SK-N-MC (cell line): ENCODE measurements at places on chromosomes 11 and 22.

DNA sequence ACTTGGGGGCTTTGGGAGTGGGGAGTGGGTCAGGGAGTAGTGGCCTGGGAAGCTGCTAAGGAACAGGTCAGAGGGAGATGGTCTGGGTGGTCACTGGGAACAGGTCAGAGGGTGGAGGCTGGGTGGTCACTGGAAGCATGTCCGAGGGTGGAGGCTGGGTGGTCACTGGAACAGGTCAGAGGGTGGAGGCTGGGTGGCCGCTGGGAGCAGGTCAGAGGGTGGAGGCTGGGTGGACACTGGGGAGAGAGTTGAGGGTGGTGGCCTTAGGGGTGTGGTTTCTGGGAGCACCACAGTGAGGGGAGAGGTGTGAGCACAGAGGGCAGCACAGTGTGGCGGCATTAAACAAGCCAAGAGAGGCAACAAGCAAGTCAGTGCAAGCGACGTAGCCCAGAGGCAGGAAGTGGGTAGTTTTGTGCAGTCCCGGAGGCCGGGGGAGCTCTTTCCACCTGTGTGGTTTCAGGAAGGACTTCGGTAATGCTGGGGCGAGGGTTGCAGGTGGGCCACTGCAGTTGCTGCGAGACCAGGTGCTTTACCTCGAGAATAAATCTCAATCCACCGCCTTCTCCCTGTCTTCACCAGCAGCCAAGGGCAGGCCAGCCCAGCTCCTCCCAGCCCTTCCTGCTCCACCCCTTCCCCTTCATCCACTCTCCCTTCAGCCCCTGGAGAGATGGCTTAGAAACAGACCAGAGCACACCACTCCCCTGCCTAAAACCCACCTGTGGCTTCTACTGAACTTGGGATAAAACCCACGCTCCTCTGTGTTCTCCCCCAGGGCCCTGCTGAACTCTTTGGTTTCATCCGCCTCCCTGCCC, 3.2 kb upstream of the CACNA1I start:
- DNase-seq: no peak

DNA sequence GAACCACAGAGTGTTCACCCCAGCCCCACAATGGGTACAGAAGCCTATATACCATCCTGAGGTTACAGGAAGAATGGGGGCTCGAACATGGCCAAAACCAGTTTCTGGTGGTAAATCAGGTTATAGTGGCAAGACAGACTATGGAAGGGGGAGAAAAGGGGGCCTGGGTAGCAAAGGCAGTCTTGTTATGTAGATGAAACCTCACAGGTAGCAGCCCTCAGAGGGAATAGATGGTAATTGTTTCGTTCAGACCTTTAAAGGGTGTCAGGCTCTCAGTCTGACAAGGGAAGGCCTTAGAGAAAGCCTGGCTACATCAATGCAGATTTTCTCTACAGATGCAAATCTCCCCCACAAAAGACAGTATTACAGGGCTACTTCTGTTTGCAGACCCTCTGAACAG, 3.4 kb downstream of the CAPN1 start:
- DNase-seq: no peak

GRCh38 chr22:37090920-37091695, 18.4 kb downstream of the TMPRSS6 start:
- DNase-seq: no peak

GRCh38 chr11:32088117-32088941, 2.5 kb upstream of the RCN1 start:
- DNase-seq: peak; percentile 64

- no peak for DNase-seq
These were observed 78.7 kb upstream of the NARS2 start for GRCh38 chr11:78653294-78653909.

DNA sequence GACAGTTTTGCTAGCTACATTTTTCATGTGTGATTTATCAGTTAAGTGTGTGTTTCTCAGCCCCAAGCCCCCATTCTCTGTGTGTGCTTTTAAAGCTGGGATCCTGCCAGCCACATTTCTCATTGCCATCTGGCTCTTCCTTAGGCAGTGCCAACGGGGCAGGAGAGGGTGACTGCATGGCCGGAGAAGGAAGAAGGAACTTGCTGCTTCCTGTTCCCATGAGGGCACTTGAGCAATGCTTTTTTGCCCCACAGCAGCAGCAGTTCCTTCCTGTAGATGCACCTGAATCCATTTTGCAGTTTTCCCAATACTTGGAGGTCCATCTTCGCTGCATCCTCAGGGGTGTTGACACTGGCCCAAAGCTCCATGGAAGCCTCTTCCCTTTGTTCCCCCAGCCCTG, 37.5 kb downstream of the TNRC6B start:
- DNase-seq: no peak

DNA sequence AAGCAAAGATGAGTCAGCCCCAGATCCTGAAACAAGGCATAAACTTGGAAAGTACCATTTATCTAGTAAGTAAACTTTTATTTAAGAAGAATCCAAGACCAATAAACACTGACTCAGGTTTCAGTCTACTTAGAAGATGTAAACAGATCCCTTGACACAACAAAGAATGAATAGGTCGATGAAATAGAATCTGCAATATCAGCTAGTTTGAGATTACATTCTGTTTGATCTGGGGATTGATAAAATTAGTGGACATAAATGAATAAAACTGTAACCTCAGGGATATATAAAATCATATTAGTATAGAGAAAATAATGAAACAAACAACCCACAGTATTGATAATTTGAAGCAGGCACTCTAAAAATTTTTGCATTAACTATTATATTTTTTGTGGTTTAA, 708.9 kb downstream of the FAM181B start:
- no peak for DNase-seq

DNA sequence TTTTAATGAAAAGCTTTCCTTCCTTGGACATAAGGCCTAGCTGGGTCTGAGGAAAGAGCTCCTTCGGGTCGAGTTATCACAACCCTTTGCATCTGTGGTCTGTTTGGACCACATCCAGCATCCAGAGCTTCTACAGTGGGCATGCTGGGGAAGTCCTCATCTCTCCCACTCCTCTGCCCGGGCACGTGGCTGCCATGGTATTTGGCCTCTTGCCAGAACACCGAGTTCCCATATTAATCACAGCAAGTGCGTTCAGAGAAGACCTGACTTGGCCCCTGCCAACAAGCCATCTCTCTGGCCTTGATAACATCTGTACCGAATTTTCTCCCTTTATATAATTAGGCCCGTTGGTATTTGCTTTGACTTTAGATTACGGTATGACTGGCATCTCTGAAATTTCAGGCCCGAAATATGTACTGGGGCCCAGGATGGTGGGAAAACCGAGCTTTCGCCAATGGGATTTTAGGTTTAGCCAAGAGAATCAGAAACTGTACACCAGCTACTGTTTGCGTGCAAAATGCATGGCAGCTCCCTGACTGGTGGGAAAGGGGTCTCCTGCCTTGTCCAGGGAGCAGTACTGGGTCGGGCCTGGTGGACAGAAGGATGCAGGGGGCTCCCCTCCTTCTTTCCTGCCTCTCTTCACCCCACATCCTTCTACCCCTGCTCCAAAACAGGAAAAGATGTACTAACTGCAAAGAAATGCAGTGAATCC, 90.0 kb downstream of the MICAL2 start:
- DNase-seq: no peak

GRCh38 chr11:6225896-6226295, 8.5 kb downstream of the FHIP1B start:
- no peak for DNase-seq

DNA sequence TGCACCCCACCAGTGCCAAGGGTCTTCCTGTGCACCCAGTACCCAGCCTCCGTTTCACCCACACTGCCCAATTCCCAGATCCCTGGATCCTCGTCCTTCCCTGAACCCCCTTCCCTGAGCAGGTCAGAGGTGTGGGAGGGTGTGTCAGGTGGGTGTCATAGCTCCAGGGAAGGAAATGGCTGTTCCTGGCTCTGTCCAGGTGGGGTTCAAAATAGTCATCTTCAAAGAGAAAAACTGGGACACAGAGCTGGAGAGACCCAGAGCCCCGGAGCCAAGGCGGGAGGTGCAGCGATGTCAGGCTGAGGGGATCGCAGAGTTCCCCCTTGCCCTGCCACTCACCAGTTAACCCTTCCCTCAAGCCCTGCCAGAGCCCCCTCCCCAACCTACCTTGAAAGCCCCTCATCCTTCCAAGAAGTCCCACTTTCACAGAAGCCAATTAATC, 698 bp downstream of the C1QTNF4 start:
- no peak for DNase-seq

DNA sequence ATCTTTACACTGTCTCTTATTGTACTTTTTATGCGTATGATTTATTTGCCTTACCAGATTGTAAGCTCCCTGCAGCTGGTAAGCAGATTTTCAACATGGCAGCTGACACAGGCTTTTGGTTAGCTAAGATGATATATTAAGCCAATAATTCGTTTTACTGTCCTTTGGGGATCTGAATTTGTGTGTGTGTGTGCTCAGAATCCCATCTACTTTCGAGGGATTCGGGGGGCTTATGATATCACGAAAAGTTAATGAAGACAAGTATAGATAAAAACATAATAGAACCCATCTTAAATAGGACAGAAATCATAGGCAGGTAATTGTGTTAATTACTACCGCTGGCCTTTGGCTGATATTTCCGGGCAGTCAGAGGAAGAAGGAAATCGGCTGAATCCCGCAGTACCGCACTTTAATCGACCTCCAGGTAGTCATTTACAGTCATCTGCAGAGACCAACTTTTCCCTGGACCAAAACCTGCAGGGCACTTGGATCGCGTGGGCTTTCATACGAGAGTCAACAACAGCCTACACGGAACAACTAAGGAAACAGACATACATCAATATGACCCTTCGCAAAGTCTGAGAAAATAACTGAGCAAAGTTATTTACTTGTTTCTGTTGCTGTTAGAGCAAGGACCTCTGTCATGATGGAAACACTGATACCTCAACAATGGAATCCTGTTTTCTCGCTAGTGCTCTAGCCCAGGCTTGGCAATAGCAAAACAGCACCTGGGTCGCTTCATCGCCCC, 802 bp downstream of the KBTBD3 start:
- no peak for DNase-seq

- no peak for DNase-seq
These were observed 8.1 kb downstream of the PARVB start for GRCh38 chr22:44032126-44032730.

DNA sequence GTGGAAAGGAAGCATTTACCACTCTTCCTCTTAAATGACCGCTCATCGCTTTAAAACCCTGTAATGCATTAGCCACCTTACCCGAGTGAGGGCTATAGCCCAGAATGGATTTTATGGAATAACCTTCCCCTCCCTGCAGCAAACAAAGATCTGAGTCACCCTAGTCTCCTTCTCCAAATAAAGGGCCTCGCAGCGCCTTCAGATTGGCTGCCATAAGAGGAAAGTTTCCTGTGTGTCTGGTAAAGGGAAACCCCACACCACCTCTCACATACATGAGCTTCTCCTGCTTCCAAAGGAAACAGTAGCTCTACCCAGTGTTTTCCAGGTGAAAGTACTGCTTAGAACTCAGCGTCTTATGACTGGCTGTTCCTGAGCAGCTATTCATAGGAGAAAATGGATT, 47.8 kb downstream of the PPP2R1B start:
- no peak for DNase-seq

DNA sequence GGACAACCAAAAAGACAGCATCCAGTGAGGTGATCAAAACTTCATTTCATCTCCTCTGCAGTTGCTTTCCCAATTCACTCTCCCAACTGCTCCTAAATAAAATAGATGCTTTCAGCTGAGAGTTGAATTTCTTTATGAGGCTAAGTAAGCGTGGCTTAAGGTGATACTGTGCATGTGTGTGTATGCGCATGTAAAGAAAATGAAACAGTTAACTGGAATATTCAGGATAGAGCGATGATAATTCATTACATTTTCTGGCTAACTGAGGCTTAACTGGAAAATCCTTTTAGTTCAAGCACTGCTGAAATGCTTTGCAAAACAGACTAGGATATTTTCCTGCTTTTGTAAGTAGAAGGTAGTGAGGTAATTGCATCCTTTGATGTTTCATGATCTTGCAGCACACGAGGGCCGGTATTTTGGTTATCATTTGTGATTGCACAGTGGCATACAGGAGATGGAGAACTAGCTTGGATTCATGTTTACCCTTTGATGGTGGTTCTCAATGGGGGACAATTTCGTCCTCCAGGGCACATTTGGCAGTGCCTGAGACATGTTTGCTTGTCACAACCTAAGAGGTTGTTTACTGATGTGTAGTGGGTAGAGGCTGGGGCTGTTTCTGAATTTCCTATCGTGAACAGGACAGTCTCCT, 71.2 kb downstream of the ZBTB16 start:
- DNase-seq: no peak

DNA sequence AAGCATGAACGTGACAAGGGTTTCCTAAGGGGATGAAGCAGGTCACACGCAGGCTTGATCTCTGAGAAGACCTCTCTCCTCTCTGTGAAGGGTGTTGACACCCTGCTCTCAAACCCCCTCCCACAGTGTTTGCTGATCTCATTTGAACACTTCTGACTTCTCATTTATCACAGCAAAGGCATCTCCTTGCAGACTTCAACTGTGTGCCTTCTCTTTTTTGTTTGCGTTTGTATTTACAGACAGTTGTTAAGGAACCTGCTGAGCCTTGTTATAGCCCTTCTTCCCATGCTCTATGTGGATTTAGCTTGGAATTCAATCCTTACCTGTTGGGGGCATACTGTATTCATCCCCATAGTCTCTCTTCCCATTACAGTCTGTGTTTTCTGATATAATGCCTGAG, 206.5 kb downstream of the NELL1 start:
- DNase-seq: no peak

- no peak for DNase-seq
These were observed 24.9 kb upstream of the CCDC89 start for GRCh38 chr11:85710917-85711316.

GRCh38 chr11:87961606-87962005, 213.6 kb downstream of the RAB38 start:
- no peak for DNase-seq

- no peak for DNase-seq
These were observed 7.9 kb downstream of the NCAPD3 start for GRCh38 chr11:134215836-134216235.

DNA sequence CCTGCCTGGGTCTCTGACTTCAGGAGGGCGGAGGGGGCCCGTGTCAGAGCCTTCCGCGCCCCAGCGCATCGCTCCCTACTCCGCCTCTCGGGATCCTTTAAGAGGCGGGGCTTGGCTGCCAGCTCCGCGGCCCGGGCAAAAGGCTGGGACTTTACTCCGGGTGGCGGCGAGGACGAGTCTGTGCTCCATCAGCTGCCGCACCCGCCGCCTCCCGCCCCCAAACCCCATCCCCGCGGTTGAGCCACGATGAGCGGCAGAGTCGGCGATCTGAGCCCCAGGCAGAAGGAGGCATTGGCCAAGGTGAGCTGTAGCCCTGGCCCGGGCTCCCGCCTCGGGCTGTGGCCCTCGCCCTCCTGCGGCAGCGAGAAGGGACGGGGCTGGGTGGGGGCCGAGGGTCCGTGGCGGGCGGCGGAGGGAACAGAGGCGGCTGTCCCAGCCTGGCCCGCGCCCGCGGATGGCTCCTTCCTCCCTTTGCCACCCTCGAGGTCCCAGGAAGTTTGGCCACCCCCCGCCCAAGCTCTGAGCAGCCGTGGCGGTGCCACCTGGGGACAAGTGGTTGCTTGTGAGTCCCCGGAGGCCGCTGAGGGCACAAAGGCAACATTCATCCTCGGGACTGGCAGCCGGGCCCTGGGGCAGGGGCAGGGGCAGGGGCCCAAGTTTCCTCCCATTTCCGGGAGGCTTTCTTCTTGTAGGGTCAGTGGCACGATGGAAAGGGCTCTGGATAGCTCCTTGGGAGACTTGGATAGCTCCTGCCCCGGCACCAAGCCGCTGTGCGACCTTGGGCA, at the start of gene SEC14L2:
Gene SEC14L2 (plus strand): TSS at position 148 of the 785 bp plus-strand sequence. CDS start 99 bp downstream, at position 247.
- DNase-seq: no peak

- no peak for DNase-seq
These were observed 78.8 kb upstream of the HMGXB4 start for GRCh38 chr22:35178446-35178845.
